Endothelial cell of umbilical vein (primary cell): ENCODE measurements at places on chromosomes 16 and 17. TPM values are rescaled to one million over a fixed set of nuclear protein-coding genes. Genes with fewer than 3 reads are reported as not detected.

ADAM11 gene
- polyA plus RNA-seq: 0.78 and 1.1 TPM in 2 replicates

C17orf50 gene
- polyA plus RNA-seq: 0.15 TPM in 1 of 2 replicates, not detected in the other

DNA sequence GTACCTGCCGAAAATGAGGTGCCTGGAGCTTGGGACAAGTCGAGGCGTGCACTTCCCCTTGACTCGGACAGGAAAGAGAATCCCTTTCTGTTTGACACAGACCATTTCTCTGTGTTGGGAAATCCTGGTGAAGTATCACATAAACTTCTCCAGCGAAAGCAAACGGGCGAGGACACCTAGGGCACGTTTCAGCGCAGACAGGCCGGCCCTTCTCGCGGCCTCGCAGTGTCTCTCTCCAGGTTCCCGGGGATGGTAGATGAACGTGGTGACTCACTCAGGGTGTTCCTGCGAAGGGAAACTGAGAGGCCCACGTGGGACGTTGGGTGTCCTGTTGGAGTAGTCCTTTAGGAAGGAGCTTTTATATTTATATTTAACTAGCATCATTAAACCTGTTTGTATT, 36.3 kb upstream of the ZNF750 start:
- DNase-seq: peak; percentile 65

DNA sequence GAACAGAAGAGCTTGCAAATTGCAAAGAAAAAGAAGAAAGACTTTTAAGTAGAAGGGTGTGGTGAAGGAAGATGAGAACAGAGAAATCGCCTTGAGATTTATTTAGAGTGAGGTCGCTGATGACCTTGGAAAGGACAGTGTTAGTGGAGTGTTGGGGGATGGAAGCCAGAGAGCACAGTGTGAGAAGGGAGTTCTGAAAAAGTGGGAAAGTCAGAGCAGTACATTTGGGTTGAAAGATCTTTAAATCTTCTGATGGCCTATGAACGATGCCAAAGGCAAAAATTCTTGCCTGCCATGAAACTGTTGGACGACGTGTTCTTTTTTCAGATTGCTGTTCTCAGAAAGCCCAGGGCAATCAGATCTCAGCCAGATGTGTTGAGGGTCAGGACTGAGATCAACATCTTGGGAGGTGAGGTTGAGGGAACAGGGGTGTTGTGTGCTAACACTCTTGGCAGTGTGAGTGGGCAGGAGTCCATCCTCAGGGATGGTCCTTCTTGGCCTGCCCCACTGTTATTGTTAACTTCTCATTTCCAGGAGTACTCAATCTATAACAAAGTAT, 330.1 kb downstream of the MAP2K6 start:
- DNase-seq: no peak

GRB7 gene
- 0.04 and 0.06 TPM in 2 replicates for polyA plus RNA-seq

KRTAP3-1 gene
- not detected in 2 replicates for polyA plus RNA-seq
